Activated CD4-positive, alpha-beta T cell treated with anti-CD3 and anti-CD28 coated beads for 1 hour (primary cell): ENCODE measurements at places on chromosomes 1 and 21.

GRCh38 chr1:205777994-205778393, 2.7 kb upstream of the RAB29 start:
- no peak for DNase-seq

DNA sequence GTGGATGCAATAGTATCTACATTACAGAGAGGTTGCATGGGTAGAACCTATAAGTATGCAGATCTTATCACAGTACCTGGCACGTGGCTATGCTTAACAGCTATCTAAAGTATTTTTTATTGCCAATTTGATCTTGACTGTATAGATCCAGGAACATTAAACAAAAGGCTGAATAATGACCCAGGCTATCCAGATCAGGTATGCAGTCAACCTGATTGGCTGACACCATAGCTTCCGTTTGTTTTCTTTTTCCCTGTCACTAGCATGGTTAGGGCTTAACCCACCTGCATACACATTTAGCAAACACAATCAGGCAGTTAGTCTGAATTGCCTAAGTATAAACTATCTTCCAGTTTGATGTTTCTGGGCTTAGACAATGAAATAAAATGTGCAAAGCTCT, 264.9 kb upstream of the PLXNA2 start:
- no peak for DNase-seq

DNA sequence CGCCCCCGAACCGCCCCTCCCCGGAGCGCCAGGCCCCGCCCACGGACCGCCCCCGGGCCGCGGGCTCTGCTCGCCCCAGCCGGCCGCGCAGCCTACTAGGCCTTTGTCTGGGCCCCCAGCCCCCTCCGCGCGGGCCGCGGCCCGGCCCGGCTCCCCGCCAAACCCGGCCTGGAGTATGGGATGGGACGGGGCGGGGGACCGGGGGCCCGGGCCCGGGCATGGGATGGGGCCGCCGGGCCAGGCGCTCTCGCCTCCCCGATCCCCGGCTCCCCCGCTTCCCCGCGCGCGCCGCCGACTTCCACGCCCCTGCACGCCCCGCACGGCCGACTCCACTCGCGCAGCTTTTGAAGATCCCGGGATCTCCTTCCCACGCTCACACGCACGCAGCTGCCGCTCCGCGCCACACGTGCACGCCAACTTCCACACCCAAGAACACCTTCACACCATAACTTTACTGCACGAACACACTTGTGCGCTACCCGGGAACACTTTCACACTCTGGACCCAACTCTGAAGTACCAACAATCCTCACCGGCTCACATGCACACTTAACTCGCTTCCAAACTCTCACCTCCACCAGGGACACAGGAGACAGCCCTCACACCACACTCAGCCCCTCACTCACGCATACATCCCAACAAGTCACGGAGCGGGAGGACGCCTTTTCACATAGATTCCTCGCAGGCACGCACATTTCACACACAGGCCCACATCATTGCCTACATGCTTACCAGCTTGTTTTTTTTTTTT, 437 bp upstream of the HSPG2 start:
- peak; percentile 52 for DNase-seq

GRCh38 chr1:206939841-206940587, 6.3 kb downstream of the PIGR start:
- no peak for DNase-seq

- no peak for DNase-seq
Observed at GRCh38 chr1:196105901-196106300, 502.3 kb downstream of the KCNT2 start.

DNA sequence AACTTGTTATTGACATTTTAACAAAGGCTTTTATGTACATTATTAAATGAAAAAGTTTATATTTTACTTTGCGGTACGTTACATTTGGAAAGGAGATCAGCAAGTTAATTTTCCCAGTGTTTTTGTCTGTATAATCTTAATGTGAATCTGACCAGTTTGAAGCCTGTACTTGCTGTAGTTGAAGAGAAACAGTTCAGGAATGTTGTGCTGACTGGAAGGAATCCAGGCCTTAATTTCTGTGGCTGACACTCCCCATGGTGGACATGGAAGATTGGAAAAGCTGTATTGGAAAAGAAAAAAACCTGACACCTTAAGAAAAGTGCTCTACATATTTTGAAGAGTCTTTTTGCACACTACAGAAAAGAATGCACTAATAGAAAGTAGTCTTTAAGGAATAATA, 15.5 kb downstream of the LEPR start:
- DNase-seq, result no peak

- DNase-seq, result no peak
Observed at GRCh38 chr1:151585622-151586021, 26.2 kb upstream of the SNX27 start.

DNA sequence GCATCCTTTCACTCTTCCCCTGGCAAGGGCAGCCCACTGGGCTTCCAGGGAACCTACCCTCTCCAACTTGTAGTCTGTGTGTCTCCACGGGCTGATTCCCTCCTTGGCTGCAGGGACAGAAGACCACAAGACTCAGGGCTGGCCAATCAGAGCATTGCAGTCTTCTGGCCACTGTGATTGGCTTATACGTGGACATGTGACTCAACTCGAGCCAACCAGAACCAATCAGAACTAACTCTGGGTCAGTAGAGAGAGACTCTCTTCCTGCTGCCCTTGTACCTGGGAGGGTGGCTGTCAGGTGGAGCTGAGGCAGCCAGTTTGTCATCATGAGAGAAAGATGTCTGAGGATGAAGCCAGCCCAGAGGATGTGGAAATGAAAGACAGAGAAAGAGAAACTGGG, 64.0 kb downstream of the DHRS3 start:
- DNase-seq, result no peak
